ENCODE measurements at places on chromosomes 2 and 18.

GRCh38 chr2:236688563-236689392 is 119.2 kb downstream of the ACKR3 start:
- DNase-seq = no peak
- no peak overlapping the region for H3K4me3 ChIP-seq
- H3K27me3 ChIP-seq = no peaks in the 10 kb centered on the region
- H3K36me3 ChIP-seq = no peaks in the 10 kb centered on the region

DNA sequence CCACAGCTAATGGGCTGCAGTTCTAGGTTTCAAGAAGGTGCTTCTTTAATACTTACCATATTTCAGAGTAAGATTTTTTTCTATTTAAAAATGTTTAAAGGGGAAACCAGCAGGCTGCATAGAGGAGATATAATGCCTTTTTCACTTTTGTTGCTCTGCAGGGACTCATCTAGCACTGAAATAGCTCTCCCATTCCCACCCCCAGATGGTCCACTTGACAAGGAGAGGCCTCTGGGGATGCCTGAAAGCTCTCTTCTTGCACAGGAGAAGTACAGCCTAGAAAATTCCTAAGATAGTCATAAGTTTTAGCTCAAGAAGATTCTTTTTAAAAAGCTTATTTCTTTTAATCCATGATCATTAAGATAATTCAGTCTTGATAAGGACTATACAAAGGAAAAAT is 126.4 kb downstream of the CDH2 start:
- H3K4me1 ChIP-seq = no peaks in the 10 kb centered on the region
- H3K4me3 ChIP-seq = no peak overlapping the region
- no peak for DNase-seq
- no peaks in the 10 kb centered on the region for H3K36me3 ChIP-seq
- no peaks in the 10 kb centered on the region for H3K27me3 ChIP-seq

DNA sequence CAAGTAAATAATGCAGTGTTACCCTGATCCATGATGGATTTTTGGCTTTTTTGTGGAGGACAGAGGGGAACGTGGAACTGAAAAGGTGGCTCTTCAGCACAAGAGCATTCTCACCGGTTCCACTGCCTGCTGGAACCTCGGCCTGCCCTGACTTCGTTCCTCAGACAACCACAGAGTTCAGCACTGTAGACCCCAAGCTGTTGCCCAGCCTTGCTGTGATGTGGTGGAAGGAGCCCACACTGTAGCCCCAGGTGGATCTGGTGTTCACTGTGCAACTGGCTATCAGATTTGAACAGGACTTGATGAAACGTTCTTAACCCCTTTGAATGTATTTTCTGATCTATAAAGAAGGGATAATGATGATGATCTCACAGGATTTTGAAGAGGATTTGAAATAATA is 293.5 kb downstream of the TRIB2 start:
- H3K4me3 ChIP-seq = no peak overlapping the region
- H3K4me1 ChIP-seq = no peaks in the 10 kb centered on the region
- no peaks in the 10 kb centered on the region for H3K36me3 ChIP-seq
- no peak for DNase-seq

DNA sequence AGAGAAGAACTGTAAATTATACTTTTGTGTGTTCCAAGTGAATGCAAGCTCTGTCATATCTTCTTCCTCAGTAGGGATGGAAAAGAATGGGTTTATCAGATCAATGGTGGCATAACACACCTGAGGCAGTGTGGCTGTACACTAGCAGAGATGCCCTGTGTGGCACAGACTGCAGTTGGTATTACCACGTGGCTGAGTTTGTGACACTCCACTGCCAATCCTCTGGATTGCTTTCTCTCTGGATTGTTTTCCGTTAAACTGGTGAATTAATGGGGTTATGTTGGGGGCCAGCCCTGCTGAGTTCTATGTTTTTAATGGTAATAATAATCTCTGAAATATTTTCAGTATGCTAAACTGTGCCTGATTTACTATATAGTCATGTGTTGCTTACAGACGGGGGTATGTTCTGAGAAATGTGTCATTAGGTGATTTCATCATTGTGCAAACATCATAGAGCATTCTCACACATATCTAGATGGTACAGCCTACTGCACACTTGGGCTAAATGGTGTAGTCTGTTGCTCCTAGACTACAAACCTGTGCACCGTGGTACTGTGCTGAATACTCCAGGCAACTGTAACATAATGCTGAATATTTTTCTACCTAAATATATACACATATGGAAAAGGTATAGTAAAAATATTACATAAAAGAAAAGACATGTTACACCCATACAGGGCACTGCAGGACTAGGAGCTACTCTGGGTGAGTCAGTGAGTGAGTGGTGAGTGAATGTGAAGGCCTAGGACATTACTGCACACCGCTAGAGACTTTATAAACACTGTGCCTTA is 84.7 kb upstream of the ST6GAL2 start:
- H3K4me1 ChIP-seq = no peaks in the 10 kb centered on the region
- no peaks in the 10 kb centered on the region for H3K36me3 ChIP-seq
- no peak overlapping the region for H3K27ac ChIP-seq
- H3K4me3 ChIP-seq = no peak overlapping the region
- H3K27me3 ChIP-seq = no peaks in the 10 kb centered on the region
- no peak for DNase-seq

- no peak for DNase-seq
- H3K4me3 ChIP-seq = no peak overlapping the region
- no peaks in the 10 kb centered on the region for H3K4me1 ChIP-seq
Measured at GRCh38 chr18:490024-490366, 10.5 kb downstream of the COLEC12 start.

DNA sequence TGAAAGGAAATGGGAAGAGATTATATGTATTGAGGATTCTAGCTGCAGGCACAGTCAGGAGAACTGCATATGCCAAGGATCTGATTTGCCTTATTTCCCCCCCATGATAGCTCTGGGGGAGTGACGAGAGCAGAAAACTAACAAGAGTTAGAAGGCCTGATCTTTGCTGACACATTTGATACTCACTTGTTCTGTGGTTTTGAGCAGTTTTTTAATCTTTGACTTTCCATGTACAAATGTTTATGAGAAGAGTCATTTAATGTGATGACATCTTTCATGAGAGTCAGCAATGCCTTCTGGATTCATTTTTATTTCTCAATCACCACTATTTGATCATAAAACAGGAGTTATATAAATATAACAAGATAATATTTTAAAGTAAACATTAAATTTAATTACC is 12.7 kb upstream of the SERPINB7 start:
- H3K27me3 ChIP-seq = no peaks in the 10 kb centered on the region
- no peaks in the 10 kb centered on the region for H3K36me3 ChIP-seq
- no peak overlapping the region for H3K27ac ChIP-seq
- DNase-seq = no peak
- no peak overlapping the region for H3K4me3 ChIP-seq

- no peak for DNase-seq
- H3K27me3 ChIP-seq = no peaks in the 10 kb centered on the region
- no peak overlapping the region for H3K4me3 ChIP-seq
- peaks cover 47% of the 10 kb centered on the region for H3K36me3 ChIP-seq
Measured at GRCh38 chr2:86055314-86055713, 50.4 kb downstream of the POLR1A start.

GRCh38 chr18:8081267-8081666 is 514.2 kb downstream of the PTPRM start:
- peak; percentile 27 for DNase-seq
- no peaks in the 10 kb centered on the region for H3K27me3 ChIP-seq
- H3K4me3 ChIP-seq = no peak overlapping the region
- no peaks in the 10 kb centered on the region for H3K4me1 ChIP-seq
- peaks cover 4% of the 10 kb centered on the region for H3K36me3 ChIP-seq
- H3K27ac ChIP-seq = no peak overlapping the region
